Fibroblast of skin of scalp (primary cell): ENCODE measurements at places on chromosomes 2 and 18.

GRCh38 chr2:64400733-64401528 is 53.0 kb upstream of the LGALSL start:
- DNase-seq = no peak

GRCh38 chr2:204129591-204130294 is 193.2 kb downstream of the ICOS start:
- peak; percentile 26 for DNase-seq

DNA sequence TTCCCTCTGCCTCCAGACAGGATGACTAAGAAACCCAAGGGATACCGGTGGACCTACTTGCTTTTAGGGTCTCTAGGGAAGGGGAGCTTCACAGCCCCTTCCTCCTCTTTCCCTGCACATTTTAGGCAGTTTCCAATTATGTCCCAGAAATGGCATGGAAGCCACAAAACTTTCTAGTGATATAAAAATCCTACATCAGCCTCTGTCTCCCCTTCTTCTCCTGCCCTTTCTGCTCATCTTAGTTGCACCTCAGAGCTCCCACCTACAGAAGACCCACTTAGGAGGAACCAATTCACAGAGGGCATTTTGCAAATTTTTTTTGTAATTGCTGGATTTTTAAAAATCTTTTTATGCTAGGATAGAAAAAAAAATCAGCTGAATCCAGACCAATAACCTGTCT is 263.1 kb downstream of the TNS1 start:
- DNase-seq = no peak

DNA sequence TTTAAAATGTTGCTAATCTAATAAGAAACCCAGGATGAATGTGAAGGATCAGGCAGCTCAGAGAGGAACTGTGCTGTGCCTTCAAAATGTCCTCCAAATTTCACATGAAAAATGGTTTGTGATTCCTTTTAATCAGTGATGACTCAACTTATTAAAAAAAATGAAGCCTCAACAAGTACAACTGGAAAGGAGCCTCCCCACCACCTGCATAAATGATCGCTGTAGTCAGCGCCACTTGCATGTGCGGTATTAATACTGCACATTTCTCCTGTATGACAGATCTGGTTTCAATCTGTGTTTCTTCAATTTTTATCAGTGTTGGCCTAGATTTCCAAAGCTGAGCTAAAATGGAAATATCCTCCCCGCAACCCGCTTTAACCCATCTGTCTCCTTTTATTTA is 115.0 kb upstream of the TMEM200C start:
- DNase-seq = no peak

DNA sequence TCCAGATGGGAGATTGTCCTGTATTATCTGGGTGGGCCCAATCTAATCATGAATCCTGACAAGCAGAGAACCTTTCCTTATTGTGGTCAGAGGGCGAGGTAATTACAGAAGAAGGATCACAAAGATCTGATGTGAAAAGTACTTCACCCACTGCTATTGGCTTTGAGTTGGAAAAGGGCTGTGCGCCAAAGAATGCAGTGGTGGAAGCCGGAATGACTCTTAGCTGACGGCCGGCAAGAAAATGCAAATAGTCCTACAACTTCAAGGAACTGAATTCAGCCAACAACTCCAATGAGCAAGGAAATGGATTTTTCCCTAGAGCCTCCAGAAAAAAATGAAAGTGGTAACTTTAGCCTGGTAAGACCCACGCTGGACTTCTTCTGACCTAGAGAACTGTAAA is 67.3 kb downstream of the CTNNA2 start:
- no peak for DNase-seq
